ENCODE measurements at places on chromosomes 2 and 18. TPM values are rescaled to one million over a fixed set of nuclear protein-coding genes. Genes with fewer than 3 reads are reported as not detected.

DNA sequence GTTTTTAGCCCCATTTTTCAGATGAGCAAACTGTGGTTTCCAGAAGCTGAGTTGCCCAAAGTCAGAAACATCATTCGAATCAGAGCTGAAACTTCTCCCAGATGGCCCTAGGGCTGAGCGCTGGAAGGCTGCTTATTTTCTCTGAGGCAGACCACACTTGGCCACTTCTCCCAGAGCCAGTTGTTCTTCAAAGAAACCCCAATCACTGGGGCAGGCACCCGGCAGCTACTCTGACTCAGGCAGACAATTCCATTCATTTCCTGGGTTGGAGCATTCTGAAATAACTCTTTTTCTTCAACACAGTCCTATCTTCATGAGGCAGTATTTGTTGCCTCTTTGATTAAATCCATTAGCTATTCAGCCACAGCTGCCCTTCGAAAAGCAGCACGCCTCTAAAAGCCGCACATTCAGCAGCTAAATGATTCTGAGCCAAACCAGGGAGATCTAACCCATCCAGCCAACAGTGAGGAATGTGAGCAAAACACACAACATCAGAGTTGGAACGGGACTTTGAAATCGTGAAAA is 40.9 kb downstream of the LRATD1 start:
- DNase-seq = no peak
- no peak overlapping the region for H3K27ac ChIP-seq
- no peak overlapping the region for H3K4me3 ChIP-seq
- no peaks in the 10 kb centered on the region for H3K36me3 ChIP-seq

- no peaks in the 10 kb centered on the region for H3K36me3 ChIP-seq
- H3K27me3 ChIP-seq = no peaks in the 10 kb centered on the region
- no peak for DNase-seq
- no peak overlapping the region for H3K4me3 ChIP-seq
- no peaks in the 10 kb centered on the region for H3K4me1 ChIP-seq
Measured at GRCh38 chr2:72036595-72036994, 111.1 kb downstream of the CYP26B1 start.

DNA sequence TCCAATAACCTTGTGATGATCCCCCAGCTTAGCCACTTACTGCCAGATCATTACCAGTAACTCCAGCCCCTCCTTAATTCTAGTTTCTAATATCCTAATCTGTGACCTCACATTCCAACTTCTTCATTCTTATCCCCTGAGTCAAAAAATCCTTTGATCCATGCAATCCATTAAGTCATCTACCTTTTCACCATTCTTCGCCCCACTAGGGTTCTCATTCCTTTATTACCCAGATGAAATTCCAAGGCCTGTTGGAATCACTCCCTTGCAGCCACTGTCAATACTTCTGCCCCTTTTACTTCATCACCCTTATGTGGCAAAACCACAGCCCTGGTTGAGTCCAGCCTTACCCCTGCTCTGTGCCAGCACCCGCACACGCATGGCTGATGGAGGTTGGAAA is 20.3 kb upstream of the IL36G start:
- no peak overlapping the region for H3K4me3 ChIP-seq
- H3K4me1 ChIP-seq = no peaks in the 10 kb centered on the region
- no peaks in the 10 kb centered on the region for H3K36me3 ChIP-seq
- DNase-seq = no peak
- H3K27ac ChIP-seq = no peak overlapping the region
- no peaks in the 10 kb centered on the region for H3K27me3 ChIP-seq

DNA sequence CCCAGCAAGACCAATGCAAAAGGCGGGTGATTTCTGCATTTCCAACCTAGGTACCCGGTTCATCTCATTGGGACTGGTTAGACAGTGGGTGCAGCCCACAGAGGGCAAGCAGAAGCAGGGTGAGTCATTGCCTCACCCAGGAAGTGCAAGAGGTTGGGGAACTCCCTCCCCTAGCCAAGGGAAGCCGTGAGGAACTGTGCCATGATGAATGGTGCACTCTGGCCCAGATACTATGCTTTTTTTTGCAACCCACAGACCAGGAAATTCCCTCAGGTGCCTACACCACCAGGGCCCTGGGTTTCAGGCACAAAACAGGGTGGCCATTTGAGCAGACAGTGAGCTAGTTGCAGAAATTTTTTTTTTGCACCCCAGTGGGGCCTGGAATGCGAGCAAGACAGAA is 662.6 kb upstream of the ACVR2A start:
- H3K4me1 ChIP-seq = no peaks in the 10 kb centered on the region
- no peaks in the 10 kb centered on the region for H3K27me3 ChIP-seq
- DNase-seq = no peak

- H3K36me3 ChIP-seq = no peaks in the 10 kb centered on the region
- no peaks in the 10 kb centered on the region for H3K4me1 ChIP-seq
- no peak for DNase-seq
- no peak overlapping the region for H3K27ac ChIP-seq
Measured at GRCh38 chr2:8357738-8358518, 323.9 kb upstream of the ID2 start.

DNA sequence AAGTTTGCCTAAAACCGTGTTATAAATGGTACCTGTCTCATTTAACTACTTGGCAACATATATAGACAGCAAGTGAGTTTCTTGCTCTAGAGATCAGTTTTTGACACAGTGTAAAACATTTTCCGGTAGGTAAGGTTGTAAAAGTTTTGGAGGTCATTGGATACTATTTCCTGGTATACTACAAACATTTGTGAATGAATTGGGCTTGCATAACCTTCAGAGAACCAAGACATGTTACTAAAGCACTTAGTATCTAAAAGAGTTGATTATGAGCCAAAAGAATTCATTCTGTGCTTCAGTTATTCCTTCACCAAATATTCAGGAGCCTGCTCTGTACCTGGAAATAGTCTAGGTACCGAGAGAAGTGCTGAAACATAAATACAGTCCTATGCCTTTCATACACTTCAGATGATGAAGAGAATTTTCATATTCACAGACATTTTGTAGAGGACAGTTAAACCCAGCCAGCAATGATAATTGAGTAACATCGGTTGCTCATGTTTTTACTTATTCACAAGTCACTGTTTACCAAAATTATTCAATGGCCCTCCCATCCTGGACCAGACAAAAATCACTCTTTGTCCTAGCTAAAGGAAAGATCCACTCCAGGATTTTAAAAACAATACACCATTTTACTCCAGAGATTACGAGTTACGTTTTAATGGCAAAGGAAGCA is 319.4 kb upstream of the RBMS1 start:
- no peaks in the 10 kb centered on the region for H3K4me1 ChIP-seq
- H3K27me3 ChIP-seq = no peaks in the 10 kb centered on the region
- H3K27ac ChIP-seq = no peak overlapping the region
- no peaks in the 10 kb centered on the region for H3K36me3 ChIP-seq
- no peak overlapping the region for H3K4me3 ChIP-seq

DNA sequence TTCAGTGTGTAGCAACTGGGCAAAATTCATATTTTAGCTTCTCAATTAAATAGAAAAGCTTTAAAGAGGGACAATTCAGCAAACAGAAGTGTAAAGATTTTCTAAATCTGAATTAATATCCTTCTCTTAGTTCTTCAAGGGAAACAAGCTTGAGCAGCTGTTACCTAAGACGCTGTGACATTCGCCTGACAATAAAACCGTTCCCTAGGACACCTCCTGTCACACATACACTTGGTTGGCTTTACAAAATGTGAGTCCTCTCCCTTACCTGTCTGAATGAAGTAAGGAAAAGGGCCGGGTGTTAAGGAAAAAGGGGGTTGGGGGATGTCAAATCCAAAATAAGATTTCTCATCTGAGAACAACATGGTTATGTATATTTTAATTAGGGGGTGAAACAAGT is 2.1 kb downstream of the SERTAD2 start:
- no peak for DNase-seq
- no peak overlapping the region for H3K27ac ChIP-seq
- H3K36me3 ChIP-seq = no peaks in the 10 kb centered on the region

TTN gene
- polyA plus RNA-seq = 1.3 TPM

HOXD11 gene
- polyA plus RNA-seq = not detected

SERPINB13 gene
- polyA plus RNA-seq = not detected

CPO gene
- 0.69 TPM for polyA plus RNA-seq

Data from aorta (tissue), 5 donors.